ENCODE measurements at places on chromosomes 16 and 17.
A peak's percentile ranks its signal among the peaks of the same experiment; 100 is the strongest.

DNA sequence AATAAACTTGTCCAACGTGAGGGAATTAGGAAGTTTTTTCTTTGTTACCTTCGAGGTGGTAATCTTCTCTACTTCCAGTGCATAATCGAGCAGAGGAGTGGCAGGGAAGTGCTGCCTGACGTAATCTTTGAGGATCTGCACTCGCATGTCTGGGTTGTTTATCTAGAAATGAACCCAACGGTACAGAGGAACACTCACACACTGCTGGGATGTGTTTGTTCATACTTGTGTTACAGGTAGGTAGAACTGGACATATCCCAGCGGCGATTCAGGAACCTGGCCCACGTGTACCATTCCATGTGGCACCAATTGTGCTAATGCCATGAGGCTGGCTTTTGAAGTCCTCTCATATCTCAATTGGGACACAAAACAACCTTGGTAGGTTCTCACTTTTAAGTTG is 4.2 kb upstream of the KLHL11 start:
- DNase-seq: no peak

- DNase-seq: peak; percentile 77
Measured at GRCh38 chr16:1078579-1079021, 6.1 kb downstream of the SSTR5 start.

DNA sequence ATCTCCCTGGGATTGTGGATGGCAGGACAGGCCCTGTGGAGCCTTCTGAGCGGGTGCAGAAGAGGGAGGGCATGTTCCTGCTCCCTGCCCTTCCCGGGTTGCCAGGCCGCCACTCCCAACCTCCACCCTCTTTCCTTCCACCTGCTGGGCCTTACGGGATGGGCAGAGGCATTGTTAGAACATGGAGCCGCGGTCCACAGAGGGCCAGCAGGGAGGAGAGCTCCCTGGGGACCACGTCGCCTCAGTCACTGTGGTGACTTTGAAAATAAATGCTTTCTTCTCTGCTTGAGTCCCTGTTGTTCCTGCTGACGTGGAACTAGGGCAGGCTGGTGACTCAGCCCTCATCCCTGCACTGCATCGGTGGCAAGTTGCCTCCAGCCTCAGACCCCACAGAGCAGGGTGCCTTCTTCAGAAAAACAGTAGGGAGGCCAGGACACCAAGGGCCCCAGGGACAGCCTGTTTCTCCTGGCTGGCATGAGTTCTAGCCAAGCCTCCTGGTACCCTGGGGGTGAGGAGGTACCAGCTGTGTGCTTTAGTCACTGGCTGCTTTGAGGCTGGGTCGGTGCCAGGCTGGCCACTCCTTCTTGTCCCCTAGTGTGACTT is 224.9 kb downstream of the SEC14L1 start:
- DNase-seq: peak; percentile 29

DNA sequence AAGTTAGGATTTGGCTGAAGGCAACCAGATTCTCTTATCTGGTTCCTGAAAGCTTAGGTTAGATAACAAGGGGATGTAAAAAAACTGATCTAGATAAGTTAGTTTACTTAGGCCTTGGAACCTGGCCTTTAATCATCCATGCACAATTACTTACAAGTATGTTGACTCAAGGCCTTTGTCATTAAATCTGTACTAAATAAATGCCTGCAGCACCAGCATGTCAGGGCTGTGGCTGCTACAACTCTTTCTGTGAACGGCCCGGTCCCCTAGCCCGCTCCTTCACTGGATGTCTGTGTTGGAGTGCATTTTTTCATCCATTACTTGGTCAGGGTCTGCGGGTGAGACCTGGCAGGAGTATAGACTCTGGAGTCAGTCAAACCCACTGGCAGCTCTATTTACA is 48.4 kb upstream of the ALDH3A1 start:
- DNase-seq: no peak
